ENCODE measurements at places on chromosomes 4 and X.
A peak's percentile ranks its signal among the peaks of the same experiment; 100 is the strongest.

- no peak for DNase-seq
These were observed 90.3 kb downstream of the AFF1 start for GRCh38 chr4:87025023-87025613.

DNA sequence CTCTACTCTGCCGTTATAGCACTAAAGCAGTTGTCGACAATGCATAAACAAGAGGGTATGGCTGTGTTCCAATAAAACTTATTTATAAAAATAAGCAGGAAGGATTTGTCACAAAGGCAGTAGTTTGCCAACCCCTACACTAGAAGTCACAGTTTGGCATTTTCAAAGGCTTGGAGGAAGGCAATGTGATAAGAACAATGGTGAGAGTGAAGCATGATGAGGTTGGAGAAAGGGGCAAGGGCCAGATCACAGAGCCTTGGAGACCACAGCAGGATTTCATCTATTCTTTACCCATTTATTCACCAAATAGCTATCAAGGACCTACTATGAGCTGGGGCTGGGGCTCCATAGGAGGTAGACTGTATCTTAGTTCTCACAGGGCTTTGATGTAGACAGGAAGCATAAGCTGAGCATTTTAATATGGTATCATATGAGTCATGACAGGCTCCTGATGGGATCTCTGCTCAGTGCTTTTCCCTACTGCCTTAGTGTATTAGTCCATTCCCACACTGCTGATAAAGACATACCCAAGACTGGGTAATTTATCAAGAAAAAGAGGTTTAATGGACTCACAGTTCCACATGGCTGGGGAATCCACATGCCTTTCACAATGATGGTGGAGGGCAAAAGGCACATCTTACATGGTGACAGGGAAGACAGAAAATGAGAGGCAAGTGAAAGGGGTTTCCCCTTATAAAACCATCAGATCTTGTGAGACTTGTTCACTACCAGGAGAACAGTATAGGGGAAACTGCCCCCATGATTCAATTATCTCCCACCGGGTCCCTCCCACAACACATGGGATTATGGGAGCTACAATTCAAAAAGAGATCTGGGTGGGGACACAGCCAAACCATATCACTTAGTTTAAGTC, 58.9 kb downstream of the PPM1K start:
- no peak for DNase-seq

- no peak for DNase-seq
These were observed 118.4 kb upstream of the ENPEP start for GRCh38 chr4:110357521-110357920.

DNA sequence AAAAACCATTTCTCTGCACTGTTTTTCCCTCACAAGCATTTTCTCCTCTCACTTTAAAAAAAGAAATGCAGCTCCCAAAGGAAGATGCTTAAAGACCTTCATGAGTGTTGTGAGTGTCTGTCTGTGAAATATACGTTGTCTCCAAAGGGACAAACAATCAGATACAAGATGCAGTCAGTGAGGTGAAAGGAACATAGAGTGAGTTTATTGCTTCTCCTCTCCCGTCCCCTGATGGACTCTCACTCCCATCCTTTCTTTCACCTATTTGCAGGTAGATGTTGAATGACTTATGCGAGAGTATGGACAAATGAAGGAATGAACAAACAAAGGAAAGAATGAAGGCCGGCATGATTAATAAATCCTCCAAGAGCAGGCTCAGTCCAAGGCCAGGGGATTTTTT, 561.2 kb upstream of the DIPK2B start:
- DNase-seq: no peak

GRCh38 chr4:121219227-121219626, 55.1 kb upstream of the TNIP3 start:
- DNase-seq: no peak

DNA sequence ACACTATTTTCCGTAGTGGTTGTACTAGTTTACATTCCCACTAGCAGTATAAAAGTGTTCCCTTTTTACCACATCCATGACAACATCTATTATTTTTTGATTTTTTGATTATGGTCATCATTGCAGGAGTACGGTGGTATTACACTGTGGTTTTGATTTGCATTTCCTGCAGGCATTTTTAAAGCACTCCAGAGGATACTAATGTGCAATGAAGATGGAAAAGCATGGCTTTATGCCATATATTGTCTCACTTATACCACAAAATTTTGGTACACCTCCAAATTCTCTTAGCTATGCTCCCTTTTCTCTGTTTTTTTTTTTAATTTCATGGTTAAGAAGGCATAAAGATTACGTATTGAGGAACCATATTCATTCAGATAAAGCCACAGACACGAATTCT, 35.1 kb upstream of the NPY2R start:
- DNase-seq: no peak

DNA sequence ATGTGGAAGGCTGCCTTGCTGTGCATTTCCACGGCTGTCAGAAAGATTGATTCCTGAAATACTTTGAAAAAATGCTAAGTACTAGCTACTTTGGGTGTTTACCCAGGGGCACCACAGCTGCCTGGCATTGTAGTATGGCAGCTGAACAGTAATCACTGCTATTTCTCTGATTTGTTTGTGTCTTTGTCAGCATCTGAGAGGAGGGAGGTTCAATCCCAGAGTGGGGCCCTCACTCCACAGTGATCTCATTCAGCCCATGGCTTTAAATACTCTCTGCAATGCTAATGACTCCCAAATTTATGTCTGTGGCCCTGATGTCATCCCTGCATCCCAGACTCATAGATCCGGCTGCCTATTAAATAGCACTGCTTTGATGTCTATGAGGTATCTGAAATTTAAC, 575.3 kb upstream of the MAGEB2 start:
- no peak for DNase-seq

DNA sequence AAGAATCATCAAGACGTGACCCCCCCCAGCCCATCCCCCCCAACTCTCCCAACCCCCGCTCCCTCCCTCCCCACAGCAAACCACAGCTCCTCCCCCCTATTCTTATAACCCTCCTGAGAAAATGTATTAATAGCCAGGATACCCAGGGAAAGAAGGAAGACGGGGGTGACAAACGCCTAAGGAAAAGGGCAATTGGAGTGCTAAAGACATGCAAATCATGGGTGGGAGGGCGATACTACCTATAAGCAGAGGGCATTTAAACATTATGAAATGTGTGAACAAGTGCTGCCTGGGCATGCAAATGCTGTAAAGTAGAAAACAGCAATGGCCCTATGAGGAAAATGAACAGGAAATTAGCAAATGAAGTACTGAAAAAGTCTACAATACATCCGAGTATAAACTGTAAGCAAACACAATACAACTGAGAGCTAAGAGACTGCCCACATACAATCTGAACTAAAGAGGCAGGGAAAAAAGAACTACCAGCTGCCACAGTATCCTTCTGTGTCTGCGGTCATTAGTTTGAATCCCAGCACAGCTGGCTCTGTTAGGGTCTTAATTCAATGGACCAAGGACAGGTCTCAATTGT, 2.4 kb downstream of the CXXC4 start:
- DNase-seq: peak; percentile 2

DNA sequence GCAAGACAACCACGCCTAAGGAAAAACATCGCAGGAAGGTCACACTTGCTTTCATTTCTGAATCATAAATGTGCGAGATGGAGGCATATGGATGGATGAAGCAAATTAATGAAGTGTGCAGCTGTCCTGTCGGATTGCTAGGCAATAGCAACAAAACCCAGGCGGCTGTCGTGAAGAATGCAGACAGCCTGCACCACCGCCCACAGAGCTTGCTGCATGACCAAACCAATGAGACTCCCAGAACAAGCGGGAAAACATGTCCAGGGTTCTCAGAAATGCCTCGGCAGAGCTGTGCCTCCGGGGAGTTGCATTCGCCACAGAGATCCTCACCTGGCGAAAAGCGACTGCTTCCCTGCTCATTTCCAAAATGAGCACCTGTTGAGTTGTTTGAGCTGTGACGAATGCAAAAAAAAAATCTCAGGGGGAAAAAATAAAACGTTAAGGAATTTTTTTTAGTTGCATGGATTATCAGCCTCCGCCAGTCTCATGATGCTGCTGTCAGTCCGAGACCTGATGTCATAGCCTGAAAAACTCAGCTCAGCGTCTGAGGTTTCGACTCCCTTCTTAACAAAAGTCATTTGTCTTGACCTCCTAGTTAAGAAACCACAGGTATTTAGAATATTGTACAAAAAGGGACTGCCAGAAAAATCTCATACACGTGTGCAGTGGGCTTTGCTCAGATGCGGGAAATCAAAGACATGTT, 155.5 kb upstream of the MXRA5 start:
- DNase-seq: no peak

DNA sequence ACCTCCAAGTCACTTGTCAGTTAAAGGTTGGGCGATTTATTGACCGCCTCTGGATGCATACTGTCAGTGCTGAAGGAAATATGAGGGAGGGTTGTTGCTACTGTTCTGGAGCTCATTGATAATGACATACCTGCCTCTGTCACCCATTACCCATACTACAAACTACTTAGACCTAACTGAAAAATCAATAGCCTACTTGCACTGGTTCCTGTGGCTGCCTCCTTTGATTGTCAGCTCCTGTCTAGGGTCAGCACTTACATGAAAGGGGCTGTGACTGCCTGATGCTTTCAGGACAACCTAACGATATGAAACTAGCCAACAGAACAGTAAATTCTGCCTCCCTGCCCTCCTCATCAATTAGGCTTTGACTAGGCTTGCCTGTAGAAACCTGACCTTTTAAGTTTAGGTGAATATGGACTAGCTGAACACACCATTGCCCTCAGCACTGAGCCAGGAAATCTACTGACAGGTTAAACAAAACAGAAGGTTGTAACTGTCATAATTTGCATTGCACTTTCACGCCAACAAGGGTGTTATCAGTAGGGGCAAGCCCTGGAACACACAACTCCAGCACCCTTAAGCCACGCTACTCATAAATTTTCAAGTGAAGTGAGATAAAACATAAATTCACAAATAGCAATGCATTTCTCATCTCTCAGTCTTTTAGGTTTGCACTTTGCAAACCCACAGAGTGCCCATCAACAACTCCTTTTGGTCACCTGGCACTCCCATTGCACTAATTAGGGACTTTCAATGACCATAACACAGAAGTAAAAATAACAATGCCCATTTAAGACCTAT, 9.0 kb upstream of the MAB21L2 start:
- DNase-seq: peak; percentile 72

DNA sequence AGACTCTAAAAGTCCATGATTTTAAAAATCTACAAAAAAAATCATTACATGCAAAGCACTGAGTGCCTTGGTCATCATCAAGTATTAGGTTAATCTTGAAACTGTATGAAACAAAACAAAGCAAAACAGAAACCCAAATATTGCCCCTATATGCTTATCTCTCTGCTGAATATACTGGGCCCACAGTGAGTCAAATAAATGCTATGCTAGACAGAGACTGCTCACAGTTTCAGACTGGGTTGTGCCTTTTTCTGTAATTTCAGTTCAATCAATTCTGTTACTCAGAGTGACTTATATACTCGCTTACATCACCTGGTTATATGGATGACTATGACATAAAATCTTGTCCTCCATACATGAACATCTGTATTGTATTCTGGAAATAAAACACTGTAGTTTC, 257.1 kb upstream of the ACTRT1 start:
- no peak for DNase-seq

DNA sequence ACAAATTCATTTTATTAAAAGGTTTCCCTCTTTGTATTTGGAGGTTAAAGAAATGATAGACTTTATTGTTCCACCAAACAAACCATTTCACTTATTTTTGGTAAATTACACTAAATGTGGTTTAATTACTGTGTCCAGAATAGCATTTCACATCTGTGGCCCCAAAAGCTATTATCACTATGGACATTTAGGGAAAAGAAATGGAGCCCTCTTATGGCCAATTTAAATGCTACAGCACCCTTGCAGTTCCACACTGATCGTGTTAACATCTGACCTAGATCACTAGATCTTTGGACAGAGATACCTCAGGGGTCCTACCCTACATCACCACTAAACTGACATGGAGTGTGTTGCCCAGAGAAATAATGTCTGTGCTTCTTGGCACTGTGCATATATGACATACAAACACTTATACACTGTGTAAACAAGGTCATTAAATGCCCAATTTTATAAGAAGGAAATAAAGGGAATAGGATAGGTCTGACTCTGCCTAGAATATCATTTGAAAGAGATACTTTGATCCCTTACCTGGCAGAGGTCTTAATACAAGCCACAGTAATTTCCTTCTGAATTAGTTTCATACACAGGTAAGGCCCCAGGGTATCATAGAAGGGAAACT, 163.9 kb downstream of the KDR start:
- DNase-seq: peak; percentile 73

DNA sequence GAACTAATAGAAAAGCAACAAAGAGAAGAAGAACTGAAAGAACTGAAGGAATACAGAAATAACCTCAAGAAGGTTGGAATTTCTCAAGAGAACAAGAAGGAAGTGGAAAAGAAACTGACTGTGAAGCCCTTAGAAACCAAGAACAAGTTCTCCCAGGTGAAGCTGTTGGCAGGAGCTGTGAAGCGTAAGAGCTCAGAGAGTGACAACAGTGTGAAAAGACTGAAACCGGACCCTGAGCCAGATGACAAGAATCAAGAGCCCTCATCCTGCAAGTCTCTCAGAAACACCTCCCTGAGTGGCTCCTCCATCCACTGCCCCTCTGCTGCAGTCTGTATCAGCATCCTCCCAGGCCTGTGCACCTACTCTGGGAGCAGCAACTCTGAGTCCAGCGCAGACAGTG, 8.4 kb upstream of the FHDC1 start:
- no peak for DNase-seq

DNA sequence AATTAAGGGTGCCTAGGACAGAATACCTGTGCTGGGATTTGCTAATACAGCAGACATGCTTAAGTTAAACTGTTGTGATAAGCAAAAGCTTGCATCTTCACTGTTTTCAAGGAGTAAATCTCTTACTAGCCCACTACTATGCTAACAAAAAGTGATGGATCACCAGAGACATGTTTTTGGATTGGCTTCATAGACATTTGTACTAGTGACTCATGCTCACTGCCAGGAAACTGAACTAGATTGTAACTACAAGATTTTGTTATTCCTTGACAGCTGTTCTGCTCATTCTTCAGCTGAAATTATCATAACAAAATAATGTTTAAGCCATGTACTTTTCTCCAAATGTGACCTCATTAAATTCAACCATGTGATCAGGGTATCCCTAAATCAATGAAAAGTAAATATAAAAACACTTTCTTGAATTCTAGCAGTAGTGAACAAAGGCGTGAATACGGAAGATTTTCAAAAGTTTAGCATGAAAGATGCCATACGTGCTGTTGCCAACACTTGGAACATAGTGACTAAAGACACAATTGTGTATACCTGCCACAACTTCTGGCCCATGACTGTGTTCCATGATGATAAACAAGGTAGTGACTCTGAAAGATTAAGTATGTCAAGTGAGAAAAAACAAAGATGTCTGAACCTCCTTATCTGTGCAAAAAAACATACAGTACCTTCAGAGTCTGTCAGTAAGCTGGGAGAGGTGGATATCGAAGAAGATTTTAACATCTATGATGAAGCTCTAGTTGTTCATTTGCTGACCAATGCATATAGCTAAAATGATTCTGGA, 154.0 kb downstream of the BTC start:
- no peak for DNase-seq

DNA sequence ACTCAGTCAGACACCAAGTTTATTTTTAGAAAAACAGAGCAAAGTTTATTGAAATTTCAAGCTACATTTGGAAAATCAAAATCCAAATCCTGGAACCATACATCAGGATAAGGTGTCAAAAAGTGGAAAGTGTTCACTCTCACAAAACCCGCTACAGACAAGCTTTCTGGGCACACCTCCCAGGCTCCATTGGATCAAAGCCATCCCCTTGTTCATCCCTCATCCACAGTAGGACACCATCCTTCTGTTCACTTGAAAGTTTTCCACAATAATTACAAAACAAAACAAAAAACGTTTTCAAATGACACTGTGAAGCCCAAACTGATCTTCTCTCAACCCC, 62.4 kb downstream of the TSC22D3 start:
- no peak for DNase-seq
